GM12892 (cell line): ENCODE measurements at places on chromosomes 13 and 19.

DNA sequence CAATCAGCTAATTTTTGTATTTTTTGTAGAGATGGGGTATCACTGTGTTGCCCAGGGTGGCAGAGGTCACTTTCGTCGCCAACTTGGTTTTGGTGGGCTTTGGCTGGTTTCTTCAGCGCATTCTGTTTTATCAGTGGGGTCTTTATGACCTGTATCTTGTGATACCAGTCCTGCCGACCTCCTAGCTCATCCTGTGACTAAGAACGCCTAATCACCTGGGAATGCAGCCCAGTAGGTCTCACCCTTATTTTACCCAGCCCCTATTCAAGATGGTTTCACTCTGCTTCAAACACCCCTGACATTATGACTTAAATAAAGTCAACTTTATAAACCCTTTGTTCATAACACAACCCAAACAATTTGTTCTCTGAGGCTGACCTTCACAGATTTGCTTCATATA lies 3.0 kb upstream of the ZNF878 start:
- no peak for DNase-seq

- no peak for DNase-seq
Observed at GRCh38 chr13:35629026-35629425, 152.5 kb upstream of the MAB21L1 start.

DNA sequence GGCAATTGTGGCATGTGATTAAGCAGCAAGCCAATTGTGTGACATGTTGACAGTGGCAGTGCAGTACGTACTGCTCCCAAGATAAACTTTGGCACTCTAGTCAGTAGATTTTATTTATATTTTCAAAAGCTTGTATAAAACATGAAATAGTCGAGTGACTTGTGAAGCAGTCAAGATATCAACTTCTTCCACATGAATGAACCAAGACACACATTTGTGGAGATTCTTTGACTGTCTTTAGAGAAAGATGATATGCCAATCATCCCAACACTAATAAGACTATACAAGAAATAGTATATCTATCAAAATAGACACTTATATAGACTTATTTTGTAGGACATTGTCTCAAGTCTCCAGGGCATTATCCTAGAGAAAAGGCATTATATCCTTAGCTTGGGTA lies 538.0 kb downstream of the DCT start:
- no peak for DNase-seq

DNA sequence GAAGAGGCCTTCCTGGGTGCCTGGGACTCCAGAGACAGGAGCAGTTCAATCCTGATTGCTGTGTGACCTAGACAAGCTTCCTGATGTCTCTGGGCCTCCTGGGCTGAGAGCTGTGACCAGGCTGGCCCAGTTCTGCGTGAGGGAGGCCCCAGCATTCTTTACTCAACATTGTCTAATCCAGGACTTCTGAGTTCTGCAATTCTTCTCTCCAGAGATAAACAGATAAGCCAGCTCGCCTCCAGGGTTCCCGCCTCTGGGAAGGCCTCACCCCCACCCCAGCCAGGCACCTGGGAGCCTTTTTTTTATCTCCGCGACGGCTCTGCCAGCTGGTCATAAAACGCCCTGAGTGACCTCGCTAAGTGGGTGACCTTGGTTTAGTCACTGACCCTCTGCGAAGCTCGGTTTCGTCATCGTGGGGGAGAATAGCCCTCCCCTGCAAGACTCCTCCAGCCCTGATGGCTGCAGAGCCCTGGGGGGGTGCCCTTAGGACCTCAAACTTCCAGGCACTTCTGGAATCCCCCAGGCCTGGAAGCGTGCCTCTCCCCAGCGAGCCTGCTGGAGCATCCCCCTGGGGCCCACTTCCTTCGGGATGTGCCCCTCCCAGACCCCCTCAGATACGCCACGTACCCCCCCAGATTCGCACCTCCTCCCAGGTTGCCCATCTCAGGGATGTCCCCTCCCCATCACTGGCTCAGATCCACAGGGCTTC lies 1.9 kb downstream of the SULT2B1 start:
- DNase-seq: no peak

DNA sequence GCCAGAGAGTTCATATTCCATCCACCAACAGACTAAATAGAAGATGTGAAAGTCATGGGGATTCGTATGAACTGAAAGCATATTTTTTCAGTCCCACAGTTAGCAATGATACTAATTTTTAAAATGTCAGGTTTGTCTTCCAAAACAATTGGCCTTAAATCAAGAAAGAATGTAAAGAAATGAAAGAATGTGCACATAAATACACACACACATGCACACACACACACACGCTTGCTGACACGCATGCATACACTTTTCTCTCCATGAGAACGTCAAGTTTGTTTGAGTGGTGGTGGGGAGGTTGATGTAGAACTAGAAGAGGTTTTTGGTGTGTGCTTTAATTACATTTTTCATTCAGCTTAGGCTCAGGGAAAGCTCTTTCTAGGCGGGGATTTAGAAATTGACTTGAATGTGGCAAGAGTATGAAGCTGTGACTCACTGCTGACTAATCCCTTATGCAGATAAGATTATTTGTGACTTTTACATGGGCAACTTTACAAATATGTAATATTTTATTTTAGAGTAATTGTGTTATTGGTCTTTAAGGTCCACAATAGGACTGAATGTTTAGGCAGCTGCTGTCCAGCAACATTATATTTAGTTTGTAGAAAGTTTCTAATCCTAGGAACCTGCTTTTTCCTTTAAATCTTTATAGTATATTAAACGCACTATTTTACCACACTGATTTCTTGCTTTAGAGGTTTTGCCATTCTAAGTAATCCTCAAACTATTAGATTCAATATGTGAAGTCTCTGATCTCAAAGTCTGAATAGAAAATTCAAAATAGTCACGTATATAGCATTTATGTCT lies 18.8 kb downstream of the FLT1 start:
- no peak for DNase-seq

DNA sequence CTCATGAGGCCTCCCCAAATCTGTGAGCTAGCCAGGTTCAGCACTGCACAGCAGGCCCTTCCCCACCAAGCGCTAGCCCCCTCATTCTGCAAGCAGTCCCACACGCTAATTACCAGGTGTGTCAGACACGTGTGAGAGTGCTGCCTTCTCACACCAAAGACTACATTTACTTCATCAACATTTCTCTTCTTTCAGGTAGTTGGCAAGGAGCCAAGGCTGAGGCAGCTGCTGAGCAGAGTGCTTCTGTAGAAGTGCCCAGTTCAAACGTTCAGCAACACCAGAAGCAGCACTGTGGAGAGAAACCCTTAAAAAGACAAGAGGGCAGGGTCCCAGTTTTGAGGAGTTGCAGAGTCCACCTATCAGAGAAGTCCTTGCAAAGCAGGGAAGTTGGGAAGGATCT lies 6.4 kb downstream of the ZNF773 start:
- no peak for DNase-seq

DNA sequence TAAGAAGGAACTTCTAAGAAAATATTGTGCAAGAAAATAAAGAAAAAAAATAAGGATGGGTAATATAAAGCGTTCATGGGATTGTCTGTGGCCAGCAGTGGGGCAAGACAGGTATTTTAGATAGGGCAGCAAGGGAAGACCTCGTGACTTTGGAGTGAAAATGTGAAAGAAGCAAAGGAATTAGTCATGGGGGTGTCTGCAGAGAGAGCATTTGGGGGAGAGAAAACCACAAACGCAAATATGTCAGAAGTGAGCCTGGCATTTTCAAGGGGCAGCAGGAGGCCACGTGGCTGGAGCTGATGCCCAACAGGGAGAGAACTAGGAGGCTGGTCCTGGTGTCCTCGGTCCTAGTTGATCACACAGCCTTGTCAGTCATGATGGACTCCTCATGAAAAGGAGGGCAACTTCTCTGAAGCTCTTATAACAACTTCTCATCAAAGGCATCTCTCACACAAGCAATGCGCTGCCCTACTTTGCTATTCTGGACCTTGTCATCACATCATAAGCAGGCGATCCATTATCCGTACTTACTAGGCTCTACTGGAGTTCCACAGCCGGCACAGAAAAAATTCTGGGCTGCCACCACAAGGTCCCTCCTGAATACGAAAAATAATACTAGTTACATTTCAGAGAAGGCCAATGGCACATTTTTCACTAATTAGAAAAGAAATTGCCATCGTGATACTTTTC lies 31.0 kb downstream of the RUBCNL start:
- no peak for DNase-seq

- DNase-seq: no peak
Observed at GRCh38 chr13:30404207-30404606, 18.1 kb upstream of the UBE2L5 start.

DNA sequence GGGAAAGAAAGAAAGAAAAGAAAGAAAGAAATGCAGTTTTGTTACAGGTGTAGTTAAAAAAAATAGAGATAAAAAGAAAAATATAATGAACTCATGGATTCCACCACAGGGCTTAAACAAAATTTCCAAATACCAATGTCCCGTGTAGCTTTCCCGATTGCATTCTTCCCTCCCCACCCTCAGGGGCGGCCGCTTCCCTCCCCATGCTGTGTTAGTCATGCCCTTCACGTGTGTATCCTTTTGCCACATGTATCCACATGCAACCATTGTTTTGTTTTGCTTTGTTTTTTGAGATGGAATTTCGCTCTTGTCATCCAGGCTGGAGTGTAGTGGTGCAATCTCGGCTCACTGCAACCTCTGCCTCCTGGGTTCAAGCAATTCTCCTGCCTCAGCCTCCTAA lies 3.6 kb upstream of the KMT5C start:
- DNase-seq: no peak

DNA sequence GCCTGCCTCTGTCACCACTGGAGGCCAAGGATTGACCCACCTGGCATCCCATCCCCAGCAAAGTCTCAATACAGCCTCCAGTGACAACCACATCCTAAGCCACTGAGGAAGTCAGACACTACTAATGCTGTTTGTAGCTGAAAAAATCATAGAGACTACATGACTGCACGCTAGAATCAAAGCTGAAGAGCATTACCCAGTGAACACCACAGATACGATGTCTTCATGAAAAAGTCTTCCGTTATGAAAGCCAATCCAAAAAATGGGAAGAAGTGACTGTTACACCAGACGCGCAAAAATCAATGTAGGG lies 11.1 kb upstream of the NUP62 start:
- DNase-seq: no peak

DNA sequence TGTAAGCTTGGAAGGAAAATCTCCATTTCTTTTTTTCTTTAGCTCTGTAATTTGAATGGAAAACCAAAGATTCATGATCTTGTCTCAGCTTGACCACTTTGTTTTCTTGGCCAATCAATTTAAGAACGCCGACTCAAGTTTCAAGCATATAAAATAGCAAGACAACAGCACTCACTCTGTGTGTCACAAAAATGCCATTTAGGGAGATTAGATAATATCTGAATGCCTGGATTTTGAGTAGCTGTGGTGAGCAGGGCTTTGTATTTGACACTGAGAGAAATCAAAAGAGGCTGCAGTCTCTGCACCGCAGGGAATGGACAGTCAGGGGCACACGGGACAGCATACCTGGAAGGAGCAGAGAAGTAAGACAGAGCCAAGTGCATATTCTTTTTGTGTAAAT lies 209.5 kb upstream of the SLC10A2 start:
- DNase-seq: no peak

GRCh38 chr19:19256072-19256969 lies 16.8 kb downstream of the TM6SF2 start:
- no peak for DNase-seq

DNA sequence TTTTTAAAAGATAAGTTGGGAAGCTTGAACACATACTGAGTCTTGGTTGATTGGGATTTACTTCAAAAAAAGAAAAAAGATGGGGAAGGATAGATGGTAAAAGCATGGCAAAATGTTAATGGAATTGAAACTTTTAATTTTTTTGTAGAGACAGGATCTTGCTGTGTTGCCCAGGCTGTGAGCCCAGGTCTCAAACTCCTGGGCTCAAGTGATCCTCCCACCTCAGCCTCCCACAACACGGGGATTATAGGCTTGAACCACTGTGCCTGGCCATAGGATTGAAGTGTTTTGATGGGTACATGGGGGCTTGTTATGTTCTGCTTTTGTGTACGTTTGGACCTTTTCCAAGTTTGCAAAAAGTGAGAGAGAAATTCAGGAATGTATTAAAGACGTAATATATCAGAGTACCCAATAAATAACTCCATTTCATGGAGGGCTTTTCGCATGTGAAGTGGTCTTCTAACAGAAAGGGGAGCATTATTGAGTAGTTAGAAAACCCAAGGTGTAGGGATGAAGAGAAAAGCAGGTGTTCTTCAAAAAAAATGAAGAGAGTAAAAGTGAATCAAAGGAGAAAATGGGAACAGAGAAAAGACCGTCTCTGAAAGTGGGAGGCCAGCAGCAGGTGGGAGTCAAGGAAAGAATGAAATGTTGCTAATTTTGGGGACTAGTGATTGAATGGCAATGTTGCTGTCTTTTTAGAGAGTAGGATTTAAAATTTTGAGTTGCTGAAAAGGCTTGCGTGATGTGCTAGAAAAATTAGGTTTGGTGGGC lies 55.2 kb downstream of the GARRE1 start:
- DNase-seq: no peak

DNA sequence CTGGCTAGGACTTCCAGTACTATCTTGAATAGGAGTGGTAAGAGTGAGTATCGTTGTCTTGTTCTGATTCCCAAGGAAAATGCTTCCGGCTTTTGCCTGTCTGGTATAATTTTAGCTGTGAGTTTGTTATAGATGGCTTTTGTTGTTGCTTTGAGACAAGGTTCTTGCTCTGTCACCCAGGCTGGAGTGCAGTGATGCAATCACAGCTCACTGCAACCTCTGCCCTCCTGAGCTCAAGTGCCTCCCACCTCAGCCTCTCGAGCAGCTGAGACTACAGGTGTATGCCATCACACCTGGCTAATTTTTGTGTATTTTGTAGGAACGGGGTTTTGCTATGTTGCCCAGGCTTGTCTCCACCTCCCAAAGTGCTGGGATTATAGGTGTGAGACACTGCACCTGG lies 6.1 kb upstream of the ZNF543 start:
- DNase-seq: no peak

DNA sequence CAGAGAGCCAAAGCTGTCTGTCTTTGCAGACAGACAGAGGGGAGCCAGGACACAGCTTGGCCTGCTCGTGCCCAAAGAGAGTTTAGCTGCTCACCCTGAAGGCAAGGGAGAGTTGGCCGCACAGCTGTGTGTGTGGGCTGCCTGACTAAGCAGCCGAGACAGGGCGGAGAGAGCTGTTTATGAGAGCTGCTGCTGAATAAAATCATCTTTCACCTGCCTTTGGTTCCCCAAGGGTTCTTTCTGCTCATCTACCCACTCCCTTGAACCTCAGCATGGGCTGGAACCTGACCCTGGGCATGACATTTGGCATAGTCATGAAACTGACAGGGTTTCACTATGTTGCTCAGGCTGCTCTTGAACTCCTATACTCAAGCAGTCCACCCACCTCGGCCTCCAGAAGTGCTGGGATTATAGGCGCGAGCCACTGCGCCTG lies 98.2 kb downstream of the RBM26 start:
- DNase-seq: no peak

GRCh38 chr13:50080911-50081678 lies 65.9 kb downstream of the KCNRG start:
- DNase-seq: no peak
